ENCODE measurements at places on chromosomes 1 and 21.

DNA sequence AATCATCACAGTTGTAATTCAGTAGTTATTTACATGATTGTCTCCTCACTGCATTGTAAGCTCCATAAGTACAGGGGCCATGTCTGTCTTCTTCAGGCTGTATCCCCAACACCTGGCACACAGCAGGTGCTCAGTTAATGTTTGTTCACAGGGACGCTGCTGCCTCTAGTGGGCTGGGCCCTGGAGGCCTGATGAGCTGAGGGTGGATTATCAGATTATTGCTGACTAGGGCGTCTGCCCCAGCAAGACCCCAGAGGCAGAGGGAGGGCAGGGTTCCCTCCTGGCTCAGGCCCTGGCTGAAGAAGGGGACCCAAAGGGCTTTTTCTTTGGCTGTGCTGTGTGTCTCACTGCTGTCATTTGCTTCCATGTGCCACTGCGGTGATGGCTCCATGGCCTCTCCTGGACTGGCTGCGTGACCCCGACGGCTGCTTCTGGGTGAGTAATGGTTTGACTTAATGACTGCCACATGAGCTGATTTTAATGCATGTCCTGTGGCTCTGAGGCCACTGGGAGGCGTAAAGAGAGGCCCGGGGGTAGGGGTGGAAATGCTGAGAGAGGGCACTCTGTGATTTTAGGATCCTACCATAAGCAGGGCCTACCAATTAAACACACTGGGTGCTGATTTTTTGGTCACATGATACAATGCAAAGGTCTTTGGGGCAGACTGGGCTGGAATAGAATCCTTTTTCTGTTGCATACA, 20.8 kb upstream of the EPB41 start:
- DNase-seq = no peak

DNA sequence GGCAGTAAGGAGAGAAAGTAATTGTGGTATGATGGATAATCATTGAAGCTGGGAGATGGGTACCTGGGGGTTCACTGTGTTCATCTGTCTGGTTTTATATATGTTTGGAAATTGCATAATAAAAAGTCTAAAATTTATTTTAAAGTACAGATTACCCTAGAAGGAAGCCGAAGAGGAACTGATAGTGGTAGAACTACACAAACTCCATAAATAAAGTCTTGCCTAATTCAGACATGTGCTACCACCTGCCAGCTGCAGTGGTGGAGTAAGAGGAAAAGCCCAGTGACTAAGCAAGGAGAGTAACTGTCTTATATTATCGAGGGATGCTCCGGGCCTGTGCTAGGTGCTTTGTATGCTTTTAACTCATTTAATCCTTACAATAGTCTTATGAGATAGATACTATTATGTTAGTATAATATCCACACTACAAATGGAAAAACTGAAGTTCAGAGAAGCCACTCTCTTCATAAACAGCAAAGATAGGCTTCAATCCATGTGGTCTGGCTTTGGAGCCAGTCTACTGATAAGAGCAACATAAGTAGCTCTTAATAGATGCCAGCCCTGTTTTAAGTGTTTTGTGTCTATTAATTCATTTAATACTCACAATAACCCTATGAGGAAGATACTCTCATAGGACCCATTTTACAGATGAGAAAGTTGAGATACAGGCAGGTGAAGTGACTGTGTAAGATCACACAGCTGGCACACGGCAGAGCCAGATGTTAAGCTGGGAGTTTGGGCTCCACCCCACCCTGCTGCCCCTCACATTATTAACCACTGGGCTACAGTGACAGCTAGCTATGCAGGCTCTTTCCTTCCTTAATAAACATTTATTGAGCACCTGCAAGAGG, 56.8 kb upstream of the HNRNPU start:
- no peak for DNase-seq

DNA sequence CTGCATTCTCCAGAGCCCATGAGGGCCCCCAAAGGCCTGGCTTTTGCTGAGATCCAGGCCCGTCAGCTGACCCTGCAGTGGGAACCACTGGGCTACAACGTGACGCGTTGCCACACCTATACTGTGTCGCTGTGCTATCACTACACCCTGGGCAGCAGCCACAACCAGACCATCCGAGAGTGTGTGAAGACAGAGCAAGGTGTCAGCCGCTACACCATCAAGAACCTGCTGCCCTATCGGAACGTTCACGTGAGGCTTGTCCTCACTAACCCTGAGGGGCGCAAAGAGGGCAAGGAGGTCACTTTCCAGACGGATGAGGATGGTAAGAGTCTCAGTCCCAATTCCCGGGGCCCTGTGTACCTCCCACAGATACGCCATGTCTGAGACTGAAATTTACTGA, 39.1 kb downstream of the PTPRU start:
- DNase-seq = no peak

DNA sequence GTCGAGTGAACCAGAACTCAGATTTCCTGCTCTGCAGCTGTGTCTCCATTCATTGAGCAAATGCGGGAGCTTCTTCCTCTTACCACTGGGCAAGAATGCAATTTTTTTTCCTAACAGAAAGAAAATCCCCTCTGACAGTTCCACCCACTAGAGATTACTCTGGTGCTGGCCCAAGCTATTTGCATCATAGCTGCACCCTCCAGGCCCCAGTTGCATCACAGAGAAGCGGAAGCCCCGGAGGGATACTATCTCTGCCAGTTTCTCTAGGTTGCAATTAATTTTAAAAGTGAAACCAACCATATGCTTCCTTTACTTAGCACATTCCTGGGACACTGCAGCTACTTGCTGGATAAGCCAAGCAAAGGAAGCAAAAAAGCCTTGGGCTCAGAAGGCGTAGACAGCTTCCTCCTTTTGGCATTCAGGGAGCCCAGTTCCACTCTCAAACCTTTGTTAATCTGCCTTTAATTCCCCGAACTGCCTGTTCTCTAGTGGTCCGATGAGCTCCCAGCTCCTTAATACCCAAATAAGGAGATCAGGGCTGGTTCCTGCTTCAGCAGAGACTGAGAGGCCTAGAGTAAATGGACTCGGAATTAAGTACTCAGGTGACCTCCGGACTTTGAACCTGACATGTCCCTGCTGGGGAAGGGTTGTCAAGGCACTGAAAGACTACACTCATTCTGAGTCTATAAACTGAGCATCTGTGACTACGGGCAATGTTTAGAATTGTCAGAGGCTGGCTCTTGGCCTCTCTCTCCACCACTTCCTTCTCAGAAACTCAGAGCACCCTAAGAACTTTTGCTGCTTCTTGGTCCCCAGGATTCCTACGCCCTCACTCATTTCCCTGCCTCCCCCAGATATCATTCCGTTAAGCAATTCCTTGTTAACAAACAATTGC, 72.5 kb upstream of the TNFSF18 start:
- DNase-seq = peak; percentile 74

- no peak for DNase-seq
Measured at GRCh38 chr1:96515925-96516324, 205.7 kb upstream of the PTBP2 start.

DNA sequence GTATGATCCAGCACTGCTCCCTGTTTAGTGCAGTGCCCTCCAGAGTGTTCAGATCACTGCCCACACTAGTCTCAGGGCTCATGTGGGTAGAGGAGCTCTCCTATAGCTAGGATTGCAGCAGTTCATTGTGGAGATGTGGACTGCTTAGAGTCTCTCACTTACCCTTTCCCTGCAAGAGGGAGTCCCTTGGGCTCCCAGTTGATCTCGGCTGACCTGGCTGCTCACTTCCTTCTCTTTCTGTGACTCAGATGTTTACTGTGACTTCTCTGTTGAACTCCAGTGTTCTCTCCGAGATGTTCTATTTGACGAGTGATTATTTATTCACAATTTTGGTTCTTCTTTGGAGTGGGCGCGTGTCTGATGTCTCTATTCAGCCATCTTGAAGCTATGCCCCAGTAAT, 141.9 kb downstream of the PTBP2 start:
- DNase-seq = no peak

DNA sequence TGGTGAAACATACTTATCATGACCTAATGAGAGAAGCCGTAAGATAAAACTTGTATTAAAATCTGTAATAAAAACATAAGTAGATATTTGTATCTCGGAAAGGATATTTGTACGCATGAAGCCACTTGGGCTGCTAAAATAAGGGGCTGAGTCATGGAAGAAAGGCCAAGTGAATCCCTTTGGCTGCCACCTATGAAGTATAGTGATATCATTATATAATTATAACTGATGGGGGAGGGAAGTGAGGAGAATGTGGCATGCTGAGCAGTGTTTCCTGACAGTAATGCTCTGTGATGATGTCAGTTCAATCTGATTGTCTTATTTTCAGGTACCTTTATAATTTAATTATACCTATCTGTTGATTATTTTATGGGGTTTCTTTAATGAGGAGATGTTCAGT, 13.6 kb downstream of the RWDD3 start:
- DNase-seq = no peak

DNA sequence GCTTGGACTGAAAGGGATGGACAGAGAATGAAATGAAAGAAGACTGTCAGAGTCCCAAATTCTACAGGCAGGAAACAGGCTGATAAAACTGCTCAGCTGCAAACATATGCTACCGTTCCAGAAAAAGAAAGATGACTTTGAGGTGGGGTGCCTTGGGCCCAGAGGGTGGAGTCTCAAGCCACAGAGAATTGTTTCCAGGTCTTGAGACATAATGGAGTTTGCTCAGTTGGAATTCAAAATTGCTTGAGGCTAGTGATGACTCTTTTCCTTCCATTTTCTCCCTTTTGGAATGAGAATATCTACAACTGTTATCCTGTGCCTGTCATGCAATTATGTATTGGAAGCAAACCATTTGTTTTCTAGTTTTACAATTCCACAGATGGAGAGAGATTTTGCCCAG, 23.6 kb upstream of the PSEN2 start:
- no peak for DNase-seq

DNA sequence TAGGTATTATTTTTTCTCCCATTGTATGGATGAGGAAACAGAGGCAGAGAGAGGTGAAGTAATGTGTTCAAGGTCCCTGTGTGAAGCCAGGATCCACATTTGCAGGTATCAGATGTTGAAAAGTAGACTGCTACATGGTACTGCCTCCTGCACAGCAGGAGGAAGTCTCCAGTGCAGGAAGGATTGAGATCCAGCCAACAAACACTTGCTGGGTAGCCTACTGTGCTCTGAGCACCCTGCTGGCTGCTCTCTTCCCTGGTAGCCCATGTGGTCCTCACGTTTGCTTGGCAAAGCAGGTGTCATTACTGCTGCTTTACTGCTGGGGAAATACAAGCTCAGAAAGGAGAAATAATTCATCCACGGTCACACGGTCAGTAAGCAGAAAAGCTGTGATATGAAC, 21.3 kb upstream of the GRIK3 start:
- DNase-seq = no peak

- peak; percentile 1 for DNase-seq
Measured at GRCh38 chr1:869499-870244, 54.1 kb upstream of the SAMD11 start.

DNA sequence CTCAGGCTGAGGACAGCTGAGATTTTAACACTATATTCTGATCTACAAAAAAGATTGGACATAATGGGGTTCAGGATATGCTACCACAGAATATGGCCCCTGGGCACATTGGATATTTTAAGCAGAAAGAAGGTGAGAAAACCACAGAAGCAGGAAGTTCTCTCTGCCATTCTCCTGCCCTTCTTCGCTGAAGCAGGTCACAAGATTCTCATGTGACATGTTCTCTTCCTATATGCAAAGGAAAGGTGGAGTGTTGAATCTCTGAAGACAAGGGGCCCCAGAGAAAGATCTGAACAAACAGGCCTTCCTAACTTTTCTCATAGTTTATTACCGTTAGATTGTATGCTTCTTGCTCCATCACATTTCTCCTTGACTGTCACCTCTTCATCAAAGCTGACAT, 285.7 kb downstream of the S1PR1 start:
- DNase-seq = no peak

DNA sequence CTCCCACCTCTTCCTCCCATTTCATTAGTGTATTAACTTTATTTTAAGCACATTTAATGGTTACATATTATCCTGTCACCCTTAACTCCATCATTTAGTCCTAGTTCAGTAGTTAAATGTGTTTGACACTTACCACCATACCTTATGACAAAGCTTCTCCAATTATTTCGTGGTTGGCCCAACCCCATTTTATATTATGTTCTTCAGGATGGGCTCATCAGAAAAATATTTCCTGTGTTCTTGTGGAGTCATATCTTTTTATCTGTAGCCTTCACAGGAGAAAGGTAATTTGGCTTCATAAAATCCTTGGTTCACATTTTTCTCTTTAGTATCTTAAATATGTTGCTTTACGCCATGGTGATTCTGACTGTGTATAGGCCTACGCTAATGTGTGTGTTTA, 142.3 kb upstream of the COL6A1 start:
- no peak for DNase-seq

- DNase-seq = no peak
Measured at GRCh38 chr1:150841626-150842025, 33.6 kb upstream of the CTSK start.

DNA sequence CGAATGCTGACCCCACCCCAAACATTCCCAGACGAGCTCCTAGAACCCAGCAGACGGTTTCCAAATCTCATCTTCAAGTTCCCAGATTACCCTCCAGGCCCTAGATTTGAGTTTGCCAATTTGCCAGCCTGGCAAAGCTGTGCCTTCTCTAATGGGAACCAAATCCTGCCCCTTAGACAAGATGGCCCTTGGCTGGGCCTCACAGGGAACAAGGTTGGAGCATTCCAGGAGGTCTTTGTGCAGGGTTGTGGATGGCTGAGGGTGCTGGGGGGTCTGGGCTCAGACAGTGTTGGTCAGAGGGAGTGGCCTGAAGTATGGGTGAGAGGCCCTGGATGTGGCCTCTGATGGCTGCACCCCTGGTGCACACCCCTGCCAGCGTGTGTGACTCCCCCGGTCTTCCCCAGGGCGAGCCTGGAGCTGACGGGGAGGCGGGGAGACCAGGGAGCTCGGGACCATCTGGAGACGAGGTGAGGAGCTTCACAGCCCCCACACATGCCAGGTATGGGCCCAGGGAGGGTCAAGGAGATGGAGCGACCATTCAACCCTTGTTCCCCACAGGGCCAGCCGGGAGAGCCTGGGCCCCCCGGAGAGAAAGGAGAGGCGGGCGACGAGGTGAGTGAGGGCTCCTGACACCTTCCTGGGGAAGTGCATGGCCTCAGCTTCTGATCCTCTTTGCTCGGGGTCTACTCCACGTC, 10.2 kb downstream of the COL6A1 start:
- no peak for DNase-seq

DNA sequence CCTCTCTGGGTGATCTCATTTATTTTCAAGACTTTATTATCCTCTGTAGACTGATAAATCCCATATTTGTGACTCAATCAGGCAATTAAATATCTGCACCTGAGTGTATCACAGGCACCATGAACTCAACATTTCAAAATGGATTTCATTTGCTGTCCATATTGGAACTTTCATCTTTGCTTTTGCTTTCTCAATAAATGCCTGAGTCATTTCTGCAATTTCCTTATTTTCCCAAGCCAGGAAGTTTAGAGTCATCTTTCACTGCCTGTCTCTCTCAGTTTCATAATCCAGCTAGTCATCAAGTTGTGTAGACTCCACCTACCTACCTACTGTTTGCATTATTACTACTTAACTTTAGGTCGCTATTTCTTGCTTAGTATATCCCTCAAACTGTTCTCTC, 540.9 kb downstream of the LMO4 start:
- no peak for DNase-seq

All from amniotic stem cell (primary cell).